Left hindlimb (tissue), 1 donor: ENCODE measurements at places on chromosomes 4 and X.

DNA sequence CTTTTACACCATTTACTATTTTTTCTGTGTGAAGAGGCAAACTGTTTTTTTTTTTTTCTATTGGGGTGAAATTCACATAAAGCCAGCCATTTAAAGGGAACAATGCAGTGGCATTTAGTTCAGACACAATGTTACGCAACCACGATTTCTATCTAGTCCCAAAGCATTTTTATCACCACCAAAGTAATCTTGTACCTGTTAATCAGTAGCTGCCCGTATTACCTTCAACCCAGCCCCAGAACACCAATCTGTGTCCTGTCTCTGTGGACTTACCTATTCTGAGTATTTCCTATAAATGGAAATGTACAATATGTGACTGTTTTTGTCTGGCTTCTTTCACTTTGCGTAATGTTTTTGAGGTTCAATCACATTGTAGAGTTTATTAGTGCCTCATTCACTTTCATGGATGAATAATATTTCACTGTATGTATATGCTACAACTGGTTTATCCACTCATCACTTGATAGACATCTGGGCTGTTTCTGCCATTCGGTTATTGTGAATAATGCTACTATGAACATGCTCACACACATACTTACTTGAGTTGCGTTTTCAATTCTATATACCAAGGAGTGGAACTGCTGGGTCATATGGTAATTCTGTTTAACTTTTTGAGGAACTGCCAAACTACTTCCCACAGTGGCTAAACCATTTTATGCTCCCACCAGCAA, 116.2 kb downstream of the CDS1 start:
- no peak for DNase-seq

DNA sequence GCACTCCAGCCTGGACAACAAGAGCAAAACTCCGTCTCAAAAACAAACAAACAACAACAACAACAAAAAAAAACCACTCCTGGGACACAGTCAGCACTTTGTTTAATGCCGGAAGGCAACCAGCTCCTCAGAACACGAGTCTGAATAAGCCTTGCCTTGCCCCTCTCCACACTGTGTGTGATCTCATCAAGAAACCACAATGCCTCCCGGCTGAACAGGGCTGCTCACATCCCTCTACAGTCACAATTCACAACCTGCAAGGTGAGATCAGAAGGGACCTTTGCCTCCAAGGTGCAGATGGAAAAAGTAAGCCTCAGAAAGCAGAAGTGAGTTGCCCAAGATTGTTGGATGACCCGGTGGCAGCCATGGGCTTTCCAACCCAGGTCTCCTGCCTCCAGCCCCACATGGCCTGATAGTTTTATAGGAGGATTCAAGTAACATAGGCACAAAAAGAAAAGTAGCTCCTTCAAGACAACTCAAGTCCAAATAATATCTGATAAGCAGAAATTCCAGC, 80.8 kb downstream of the JAKMIP1 start:
- no peak for DNase-seq

GRCh38 chr4:76232681-76233080, 18.8 kb upstream of the FAM47E start:
- DNase-seq = no peak

- DNase-seq = no peak
Observed at GRCh38 chr4:38107818-38108217, 147.6 kb downstream of the PTTG2 start.

GRCh38 chr4:16914208-16914607, 15.8 kb upstream of the LDB2 start:
- no peak for DNase-seq

GRCh38 chr4:77525538-77525937, 80.1 kb upstream of the CXCL13 start:
- no peak for DNase-seq

GRCh38 chr4:181946902-181947301, 296.3 kb upstream of the TENM3 start:
- DNase-seq = no peak

DNA sequence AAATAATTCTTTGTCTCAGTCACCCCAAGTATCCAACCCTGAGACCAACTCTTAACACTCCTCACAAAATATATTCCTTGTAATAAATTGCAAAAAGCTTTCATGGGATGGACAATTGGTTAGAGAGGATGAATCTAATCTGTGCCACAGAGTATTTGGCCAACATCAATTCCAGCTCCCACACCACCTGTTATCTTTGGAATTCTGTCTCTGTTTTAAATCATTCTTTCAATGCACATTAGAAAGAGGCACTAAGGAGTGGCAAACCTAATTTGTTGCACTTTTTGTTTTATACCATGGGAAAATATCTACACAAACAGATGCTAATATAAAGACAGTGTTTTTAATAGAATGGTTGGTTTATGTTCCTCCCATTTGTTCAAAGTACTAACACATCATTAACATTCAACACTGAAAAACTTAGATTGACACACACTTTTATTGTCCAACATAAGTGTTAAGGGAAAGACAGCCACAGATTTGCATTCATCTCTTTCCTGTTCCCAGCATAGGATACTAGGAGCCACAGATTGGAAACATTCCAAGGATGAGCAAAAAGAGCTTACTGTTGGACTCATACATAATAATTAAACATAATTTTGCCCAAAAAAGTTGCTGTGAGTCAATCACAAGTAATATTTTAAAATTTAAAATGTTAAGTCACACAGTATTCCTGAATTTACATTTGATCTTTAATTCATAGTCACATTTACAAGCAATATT, 116.4 kb downstream of the PPA2 start:
- DNase-seq = no peak

DNA sequence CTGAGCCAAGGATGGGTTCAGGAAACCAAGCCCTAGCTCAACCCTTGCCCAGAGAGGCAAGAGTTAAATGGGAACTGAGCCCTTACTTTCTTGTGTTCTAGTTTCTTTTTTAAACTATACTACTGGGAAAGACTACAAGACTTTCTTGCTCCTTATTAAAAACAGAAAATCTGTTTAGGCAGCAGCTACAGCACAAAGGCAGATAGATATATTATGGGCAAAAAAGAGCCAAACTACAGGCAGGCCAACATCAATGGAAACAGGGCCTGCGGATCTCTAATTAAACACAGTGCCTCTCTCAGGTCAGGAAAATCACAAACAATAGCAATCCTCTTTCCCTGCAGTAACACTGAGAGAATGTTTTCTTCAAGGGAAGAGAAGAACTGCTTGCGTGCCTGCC, 226.0 kb downstream of the LDB2 start:
- DNase-seq = no peak

GRCh38 chr4:74658116-74658515, 136.2 kb downstream of the BTC start:
- DNase-seq = no peak

DNA sequence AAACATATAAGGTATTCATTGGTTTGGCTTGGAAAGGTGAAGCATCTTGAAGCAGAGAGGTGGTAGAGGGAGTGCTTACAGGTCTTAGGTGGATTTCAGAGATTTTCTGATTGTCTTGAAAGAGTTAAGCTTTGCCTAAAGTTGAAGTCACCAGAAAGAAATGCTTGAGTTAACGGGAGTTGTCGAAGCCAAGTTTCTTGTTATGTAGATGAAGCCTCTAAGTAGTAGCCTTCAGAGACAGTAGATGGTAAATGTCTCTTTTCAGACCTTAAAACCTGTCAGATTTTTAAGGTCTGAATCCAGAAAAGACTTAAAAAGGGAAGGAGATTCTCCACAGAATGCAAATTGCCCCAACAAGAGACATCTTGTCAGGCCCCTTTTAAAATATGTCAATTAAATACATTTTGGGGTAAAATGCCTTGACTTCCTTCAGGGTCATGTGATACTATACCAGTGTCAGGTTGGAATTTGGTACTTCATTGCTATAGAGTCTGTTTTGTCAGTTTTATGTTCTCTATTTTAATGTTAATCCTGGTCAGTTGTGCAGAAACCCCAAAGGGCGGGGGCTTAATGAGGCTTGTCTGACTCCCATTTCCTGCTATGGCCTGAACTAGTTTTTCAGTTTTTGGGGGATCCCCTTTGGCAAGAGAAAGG, 81.0 kb downstream of the PCDH18 start:
- DNase-seq = no peak

DNA sequence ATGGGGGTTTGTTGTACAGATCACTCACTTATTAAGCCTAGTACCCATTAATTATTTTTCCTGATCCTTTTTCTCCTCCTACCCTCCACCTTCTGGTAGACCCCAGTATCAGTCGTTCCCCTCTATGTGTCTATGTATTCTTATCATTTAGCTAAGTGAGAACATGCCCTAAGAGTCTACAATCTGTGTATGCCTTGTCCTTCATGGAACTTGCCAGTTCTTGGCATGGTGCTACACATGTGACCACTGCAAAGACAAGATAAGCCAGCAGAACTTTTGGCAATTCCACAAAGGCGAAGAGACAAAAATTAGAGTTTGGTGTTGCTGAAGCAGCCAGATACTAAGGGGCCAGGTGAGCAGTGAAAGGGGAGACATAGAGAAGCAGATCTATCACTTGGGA, 101.3 kb downstream of the CORIN start:
- DNase-seq = no peak

DNA sequence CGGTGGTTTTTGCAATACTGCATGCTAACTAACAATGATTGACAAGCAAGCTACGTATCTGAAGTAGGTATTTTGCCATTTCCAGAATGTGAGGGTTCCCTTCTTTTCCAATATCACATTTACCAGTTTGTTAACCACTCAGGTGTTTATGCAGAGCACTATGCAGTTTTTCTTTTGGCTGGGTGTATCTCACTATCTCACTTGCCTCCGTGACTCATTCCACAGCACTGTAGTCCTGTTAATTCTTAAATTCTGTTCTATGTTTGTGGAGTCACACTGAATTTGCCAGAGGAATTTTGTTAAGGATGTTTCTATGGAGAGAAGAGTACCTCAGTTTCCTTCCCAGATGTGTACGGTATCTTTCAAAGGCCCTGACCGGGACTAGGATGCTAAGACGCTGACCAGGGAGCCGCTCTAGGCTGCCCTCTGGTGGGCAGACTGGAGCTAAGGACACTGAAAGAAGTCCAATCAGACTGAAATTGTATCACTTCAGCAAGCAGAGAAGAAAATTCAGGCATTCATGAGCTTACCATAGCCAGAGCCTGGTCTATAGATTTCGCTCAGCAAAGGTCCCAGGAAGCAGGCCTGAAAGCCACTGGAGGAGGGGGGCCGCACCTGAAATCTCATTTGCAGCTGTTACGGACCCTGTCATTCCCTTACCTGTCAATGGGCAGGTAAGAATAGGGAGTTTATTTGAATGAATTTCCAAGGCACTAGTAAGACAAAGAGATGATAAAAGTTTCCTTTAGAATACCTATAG, 388.4 kb upstream of the SPOCK3 start:
- DNase-seq = peak; percentile 34

GRCh38 chrX:8849458-8849857, 48.3 kb upstream of the FAM9A start:
- no peak for DNase-seq

- DNase-seq = no peak
Observed at GRCh38 chrX:65686236-65686635, 18.8 kb downstream of the MSN start.

DNA sequence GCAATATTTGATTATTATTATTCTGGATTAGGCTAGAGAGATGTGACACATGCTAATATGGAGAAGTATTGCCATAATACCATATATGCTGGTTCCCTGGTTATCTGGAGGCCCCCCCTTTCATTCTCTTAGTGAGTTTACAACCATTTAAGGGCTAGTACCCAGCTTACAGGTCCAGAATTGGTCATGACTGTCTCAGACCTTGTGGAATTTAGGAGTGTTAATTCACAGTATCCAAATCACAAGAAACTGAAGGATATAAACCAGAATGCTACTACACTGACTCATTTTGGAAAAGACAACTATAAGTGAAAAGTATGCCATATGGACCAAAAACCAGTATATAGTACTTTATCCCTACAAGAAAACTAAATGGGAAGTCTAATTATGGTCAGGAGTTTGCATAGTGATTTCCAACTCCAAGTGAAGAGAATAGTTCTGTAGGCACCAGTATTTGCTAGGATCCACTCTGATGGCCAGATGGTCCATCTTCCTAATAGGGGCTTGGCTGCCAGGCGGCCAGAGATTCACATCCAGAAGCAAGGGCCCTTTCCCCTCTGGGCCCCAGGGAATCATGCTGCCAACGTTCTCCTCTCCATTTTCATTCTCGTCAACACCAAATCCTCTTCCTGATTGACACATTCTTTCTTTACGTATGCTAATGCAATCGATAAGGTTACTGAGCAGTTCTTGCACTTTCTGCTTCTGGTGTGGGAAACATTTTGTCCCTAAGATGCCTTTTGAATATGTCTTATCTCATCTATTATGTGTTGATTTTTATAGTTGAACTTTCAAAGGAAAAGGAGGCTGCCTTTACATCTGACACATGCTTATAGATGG, 123.6 kb downstream of the SHROOM3 start:
- no peak for DNase-seq

- DNase-seq = no peak
Observed at GRCh38 chrX:65925592-65925991, 114.3 kb downstream of the VSIG4 start.

- no peak for DNase-seq
Observed at GRCh38 chr4:141004823-141005222, 128.4 kb downstream of the RNF150 start.

- no peak for DNase-seq
Observed at GRCh38 chr4:1623821-1624518, 60.1 kb downstream of the FAM53A start.

DNA sequence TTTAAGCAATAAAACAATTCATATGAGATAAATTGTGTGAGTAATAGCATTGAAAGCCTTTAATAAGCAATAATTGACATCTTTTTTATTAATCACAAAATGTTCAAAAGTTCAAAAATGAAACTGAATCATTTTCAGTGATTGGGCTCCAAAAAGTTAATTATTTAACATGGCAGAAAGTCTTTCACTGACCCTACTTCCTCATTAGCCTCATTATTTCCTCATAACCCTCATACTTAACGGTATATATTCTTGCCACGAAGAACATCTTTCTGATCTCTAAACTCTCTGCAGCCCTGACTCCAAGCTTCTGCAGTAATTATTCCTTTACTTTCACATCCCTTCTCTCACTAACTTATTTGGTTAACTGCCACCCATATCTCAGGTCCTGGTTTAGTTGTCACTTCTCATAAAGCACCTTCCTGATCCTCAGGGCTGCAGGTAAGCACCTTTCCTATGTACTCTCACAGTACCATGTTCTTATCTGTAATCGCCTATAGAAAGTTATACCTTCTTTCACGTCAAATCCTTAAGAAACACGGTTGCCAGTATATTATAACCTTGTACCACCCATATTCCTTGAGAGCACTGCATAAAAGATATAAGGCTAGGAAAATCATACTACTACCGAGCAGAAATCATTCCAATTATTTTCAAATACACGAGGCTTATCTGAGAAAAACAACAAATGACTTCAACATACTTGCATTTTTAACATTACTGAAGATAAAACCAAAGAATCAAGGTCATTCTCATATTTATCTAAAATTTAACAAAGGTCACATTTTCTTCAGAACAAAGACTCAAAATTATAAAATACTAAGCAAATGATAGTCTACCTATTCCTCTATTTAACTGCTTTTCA, 72.2 kb downstream of the PPP3CA start:
- no peak for DNase-seq
